ENCODE measurements at places on chromosomes 12 and 14.

DNA sequence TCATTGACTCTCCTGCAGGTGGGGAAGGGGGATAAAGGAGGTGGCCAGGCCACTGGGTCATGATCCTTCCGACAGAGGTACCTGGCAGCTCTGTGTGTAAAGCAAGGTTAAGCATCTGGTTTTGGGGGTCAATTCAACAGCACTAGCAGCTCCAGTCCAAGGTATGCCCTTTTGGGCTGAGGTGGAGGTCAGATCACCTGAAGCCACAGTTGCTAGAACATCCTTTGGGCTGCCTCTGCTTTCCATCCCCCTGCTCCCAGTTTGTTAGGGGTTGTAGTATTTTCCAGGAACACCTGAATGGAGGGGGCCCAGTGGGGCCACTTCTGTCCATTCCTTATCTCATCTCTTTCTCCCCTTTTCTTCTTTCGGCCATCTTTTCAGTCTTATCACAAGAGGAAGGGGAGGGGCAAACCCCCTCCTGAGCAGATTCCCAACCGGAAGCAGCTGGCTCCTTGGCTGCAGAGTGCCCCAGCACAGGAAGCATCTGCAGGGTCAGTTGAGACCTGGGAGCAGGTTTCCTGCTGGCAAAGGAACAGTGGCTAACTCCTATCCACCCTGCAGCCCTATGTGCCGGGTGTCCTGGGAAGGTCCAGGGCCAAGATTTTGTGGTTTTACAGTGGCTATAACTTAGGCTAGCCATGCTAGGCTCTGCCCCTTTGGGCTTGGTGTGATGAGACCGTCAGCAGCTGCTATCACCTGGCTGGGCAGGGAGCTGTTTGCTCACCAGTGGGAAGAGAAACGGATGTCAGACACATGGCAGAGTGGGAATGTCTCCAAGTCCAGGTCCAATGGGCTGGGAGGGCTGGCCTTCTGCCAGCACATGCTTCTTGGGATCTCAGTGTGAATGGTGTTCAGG lies 40.2 kb downstream of the SH2B3 start:
- DNase-seq = no peak

GRCh38 chr14:44960146-44960545 lies 1.6 kb downstream of the KLHL28 start:
- DNase-seq = no peak

DNA sequence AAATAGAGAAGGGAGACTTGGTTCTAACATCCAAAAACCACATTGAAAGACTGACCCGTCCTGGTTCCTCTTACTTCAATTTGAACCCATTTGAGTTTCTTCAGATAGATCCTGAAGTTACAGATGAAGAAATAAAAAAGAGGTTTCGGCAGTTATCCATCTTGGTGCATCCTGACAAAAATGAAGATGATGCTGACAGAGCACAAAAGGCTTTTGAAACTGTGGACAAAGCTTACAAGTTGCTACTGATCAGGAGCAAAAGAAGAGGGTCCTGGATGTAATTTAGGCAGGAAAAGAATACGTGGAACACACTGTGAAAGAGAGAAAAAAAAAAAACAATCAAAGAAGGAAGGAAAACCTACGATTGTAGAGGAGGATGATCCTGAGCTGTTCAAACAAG lies 25.4 kb upstream of the NFKBIA start:
- DNase-seq = no peak

GRCh38 chr12:13680916-13681315 lies 300.5 kb downstream of the GRIN2B start:
- no peak for DNase-seq

GRCh38 chr12:2547273-2548044 lies 247.3 kb upstream of the FKBP4 start:
- DNase-seq = no peak

DNA sequence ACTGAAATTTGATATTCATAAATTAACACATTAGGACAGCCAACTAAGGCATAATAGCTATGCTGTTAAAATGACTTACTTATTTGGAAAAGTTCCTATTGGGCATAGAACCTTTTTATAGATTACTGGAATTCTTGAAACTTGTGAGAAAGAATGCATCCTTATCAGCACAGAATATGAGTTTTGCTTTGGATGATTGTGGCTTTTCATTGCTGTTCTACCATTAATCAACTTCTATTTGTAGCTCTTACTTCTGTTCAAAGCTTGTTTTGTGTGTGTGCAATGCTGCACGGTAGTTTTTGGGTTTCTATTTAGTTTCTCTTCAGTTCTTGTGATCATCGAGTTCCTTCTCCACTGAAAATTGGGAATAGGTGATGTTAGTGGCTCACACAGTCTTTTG lies 152.4 kb upstream of the PELI2 start:
- no peak for DNase-seq

DNA sequence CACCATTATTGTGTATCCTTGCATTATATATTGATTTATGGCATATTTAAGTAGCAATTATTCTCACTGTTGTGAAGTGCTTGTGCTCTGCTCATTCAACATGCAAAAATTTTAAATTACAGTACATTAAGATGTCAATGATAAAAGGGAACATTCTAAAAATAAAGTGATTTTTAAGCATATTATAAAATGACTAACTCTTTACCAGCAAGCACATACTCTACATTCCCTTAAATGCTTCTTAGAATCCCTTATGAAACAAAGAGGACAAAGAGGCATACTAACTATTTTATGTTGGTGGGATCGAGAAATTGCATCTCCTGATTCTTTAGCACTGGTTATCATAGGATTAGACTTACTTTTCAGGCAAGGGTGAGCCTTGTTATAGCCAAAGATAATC lies 46.6 kb upstream of the ZDHHC17 start:
- no peak for DNase-seq

DNA sequence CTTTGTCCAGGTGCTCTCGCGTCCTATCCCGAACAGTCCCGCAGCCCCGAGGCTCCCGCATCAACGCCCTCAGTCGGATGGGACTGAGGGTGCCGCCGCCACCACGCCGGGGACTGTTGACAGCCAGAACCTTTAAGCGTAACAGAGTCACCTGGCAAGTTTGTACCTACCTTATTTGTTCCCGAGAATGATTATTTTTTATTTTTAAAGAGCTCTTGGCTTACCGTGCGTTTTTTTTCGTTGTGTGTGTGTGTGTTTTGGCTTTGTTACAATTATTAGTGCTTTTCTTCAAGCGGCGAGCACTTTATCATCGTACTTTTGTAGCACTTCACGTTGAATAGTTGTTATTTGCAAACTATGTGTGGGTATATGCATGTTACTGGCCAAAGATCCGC lies 463 bp downstream of the COA8 start:
- DNase-seq = no peak

- DNase-seq = no peak
These were observed 75.4 kb upstream of the KCNJ8 start for GRCh38 chr12:21849878-21850277.

All from iPS DF 19.7 (cell line).